NCI-H82 (cell line): ENCODE measurements at places on chromosomes 7 and 10.

DNA sequence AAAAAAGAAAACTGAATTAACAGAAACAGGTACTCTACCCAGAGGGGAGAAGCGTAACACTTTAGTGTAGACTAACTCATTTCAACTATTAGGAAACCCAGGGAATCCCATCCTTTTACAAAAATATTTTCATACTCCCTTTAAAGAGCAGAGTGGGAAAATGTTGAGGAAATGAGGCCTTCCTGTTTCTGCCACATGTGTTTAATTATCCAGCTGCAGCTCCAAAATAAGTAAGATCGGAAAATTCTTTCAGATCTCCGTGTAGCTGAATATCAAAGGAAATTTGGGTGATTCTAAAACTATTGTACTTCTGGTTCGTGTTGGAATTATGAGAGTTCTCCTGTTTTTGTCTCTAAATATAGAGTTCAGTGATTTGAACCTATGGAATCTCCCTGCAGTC is 58.0 kb upstream of the CAV2 start:
- DNase-seq = no peak

DNA sequence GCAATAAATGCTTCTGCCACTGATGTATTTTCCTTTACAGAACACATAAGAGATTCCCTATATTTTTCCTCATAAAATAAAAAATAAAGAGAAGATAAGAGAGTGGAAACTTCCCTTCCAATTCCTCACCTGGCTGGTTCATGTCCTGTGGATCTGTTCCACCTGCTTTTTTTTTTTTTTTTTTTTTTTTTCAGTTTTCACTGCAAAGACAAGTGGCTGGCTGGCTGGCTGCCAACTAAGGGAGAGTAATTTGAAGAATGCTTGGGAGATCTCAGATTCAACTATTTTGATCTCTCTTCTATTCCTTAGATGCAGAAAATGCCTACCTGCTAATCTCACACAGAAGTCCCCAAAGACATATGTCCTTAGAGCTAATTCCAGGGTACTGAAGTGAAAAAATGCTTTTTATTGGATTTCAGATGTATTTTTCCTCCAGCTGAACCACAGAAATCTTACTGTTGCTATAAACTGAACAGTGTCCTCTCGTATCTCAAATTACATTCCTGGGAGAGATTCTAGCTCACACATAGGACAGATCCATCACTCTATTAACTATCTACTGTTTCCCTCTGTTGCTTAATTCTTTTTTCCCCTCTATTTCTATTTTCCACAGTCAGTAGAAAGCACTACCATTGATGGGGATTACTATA is 120.8 kb downstream of the NRCAM start:
- peak; percentile 43 for DNase-seq

DNA sequence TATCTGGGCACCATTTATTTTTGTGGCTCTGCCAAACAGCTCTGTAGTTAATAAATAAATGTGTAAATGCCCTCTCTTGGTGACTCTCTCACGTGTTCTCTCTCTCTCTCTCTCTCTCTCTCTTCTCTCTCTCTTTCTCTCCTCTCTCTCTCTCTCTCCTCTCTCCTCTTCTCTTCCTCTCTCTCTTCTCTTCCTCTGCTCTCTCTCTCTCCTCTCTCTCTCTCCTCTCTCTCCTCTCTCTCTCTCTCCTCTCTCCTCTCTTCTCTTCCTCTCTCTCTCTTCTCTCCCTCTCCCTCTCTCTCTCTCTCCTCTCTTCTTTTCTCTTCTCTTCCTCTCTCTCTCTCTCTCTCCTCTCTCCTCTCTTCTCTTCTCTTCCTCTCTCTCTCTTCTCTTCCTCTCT is 145.8 kb upstream of the TMEM72 start:
- no peak for DNase-seq

DNA sequence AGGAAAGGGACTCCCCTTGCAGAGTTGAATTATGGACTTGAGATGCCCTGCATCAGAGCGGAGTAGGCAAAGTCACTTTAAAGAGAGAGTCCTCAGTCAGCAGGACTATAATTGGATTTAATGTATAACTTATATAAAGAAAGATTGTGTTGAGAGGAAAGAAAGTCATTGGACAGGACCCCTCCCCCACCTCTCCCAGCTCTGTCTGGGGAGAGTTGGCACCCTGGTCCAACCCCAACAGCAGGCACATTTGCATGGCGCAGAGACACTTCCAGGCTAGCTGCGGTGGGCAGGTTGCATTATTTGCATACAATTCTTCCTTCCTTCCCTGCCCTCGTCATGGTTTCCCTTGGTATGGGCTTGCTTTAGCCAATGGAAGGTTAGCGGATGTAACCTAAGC is 46.1 kb upstream of the NPTX2 start:
- peak; percentile 39 for DNase-seq

DNA sequence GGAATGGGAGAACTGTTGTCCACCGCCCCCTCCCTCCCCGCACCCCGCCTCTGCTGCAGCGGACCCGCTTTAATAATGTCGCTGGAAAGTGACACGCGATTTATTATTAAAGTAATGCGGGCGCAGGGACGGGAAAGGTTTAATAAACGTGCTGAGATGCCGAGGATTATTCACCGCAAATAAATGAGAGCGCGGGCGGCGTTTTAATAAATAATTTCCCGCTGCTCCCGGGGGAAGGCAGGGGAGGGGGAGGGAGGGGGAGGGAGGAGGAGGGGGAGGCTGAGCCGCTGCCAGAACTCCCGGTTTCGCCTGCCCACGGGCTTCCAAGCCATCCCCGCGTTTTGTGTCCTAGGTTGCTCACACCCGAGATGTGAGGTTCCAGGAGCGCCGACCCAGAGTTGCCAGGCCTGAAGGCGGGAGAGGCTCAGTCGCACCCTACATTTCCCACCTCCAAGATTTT is 5.1 kb downstream of the KAZALD1 start:
- peak; percentile 66 for DNase-seq

DNA sequence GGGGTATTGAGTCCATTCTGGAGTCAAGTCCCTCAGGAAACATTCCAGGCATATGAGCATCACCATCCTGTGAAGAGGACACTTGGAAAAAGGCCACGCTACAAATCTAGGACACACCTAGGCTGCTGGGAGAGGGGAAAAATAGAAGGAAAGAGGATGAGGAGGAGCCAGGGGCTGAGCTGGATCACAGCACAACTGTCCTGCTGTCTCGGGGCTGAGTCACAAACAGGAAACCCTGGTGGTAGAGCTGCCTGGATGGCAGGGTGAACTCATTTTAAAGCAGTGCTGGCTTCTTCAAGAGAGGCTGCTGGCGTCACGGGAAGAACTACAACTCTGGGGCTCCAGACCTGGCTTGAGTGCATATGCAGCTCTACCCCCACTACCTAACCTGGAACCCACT is 151.5 kb downstream of the RNF216 start:
- DNase-seq = no peak

DNA sequence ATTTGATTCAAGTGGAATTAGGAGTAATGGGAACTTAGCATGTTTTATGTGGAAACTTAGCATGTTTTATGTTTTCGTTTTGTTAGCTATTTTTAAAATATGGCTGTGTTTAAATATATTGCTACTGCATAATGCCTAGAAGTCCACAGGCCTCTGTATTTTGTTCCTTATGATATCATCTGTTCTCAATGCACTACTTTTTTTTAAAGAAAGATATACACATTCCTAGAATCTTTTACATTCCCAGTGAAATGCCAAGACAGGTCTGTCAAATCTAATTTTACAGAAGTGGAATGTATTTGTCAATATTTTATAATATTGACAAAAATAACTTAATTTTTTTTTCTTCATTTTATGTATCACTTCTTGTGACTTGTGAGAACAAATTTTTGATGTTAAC is 51.6 kb downstream of the ST7 start:
- no peak for DNase-seq

GRCh38 chr10:73205081-73205480 is 37.2 kb downstream of the FAM149B1 start:
- DNase-seq = no peak

DNA sequence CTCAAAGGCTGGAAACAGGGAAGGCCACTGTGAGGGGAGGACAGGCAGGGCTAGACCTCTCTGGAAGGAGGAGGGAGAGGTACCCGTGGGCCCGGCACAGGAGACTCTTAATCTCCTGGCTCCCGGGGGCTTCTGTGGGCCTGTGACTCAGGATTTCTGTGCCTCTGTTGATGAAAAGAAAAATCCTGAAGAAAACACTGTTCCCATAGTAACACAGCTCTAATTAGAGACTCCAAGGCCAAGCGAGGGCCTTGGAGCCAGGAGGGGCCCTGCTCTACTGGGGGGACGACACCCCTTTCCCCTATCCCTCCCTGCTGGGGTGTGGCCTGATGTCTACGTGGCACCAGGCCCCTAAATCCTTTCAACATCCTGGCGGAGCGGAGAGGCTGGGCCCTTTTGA is 174.1 kb upstream of the TNRC18 start:
- DNase-seq = peak; percentile 75

DNA sequence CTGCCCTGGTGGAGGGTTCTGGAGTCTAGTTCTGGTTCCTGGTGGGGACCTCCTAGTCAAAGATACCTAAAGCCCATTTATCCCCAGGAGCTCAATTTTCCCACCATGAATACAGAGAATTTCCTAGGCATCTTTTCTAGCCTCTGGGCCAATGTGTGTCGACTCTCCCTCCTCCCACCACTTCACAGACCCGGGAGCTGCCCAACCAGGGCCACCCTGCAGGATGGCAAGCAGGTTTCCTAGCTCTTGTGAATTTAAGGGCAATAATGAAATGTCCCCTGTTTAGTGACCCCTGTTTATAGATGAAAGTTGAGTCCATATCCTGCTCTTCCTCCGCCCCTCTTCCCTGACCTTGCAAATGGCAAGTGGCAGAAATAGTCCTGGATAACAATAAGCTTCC is 9.4 kb downstream of the DLX5 start:
- no peak for DNase-seq

GRCh38 chr7:92832534-92833023 is 3.8 kb downstream of the CDK6 start:
- DNase-seq = no peak

GRCh38 chr10:34713875-34714274 is 101.2 kb downstream of the PARD3 start:
- DNase-seq = no peak

GRCh38 chr10:24394461-24395190 is 185.7 kb downstream of the KIAA1217 start:
- no peak for DNase-seq

DNA sequence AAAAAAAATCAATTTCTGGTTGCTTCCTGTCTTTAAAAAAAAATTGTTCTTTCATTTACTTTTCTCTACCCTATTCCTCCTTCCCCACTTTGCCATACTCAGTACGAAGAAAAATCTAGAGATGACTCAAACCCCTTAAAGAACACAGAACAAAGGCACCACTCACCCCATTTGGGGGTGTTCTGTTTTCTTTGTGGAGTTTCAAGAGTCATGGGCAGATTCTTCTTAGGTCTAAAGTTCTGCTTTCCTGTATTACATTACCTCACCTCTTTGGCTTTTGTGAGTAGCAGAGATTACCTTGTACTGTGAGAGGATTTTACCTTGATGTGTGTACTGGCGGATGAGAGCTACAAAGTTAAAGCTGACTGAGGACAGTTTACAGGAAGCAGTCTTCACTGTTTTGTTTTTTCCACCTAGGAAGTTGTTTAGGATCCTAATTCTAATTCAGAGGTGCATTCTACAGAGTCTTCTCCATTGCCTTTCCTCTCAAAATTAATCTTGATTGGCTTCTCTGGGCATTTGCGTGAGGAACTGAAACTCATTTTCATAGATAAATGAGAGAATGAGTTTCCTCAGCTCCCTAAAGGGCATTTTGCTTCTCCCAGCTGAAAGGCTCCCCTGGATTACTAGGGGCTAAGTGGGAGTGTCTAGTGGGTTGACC is 20.7 kb downstream of the AVL9 start:
- DNase-seq = no peak

DNA sequence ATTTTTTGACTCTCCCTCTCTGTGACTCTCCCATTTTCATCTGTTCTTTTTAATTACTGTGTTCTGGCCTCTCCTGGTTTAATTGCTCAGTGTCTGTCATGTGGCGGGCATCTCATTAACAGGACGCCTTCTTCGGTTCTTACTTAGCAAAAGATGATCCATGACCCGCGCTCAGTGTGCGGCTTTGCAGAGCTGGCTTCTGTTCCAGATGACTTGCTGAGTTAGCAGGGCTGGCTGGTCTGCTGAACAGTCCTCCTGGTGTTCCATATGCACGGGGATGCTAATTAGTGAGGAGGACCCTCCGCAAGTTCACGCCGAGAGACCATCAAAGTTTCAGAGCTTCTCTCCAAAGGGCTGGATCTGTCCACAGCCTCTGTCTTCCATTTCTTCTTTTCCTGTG is 258.6 kb upstream of the MKI67 start:
- DNase-seq = no peak

- DNase-seq = no peak
Observed at GRCh38 chr10:14126697-14127440, 203.9 kb downstream of the FRMD4A start.

DNA sequence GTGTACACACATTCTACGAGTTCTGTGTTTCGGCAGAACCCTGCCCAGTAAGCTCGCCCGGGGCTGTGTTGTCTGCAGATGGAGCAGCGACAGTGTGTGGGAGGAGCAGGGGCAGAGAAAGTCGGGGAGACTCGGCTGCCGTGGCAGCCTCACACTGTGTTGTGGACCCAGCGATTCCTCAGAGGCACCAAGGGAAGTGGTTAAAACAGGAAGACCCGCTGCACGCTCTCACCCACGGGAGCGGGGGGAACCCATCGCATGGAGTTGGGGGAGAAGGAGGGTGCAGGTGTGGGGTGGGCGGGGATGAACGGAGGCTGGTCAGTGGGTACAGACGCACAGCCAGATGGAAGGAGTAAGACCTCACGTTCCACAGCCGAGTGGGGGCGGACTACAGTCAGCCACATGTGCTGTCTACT is 250.2 kb downstream of the ELFN1 start:
- DNase-seq = no peak

GRCh38 chr7:42742318-42742717 is 169.6 kb downstream of the C7orf25 start:
- DNase-seq = no peak

DNA sequence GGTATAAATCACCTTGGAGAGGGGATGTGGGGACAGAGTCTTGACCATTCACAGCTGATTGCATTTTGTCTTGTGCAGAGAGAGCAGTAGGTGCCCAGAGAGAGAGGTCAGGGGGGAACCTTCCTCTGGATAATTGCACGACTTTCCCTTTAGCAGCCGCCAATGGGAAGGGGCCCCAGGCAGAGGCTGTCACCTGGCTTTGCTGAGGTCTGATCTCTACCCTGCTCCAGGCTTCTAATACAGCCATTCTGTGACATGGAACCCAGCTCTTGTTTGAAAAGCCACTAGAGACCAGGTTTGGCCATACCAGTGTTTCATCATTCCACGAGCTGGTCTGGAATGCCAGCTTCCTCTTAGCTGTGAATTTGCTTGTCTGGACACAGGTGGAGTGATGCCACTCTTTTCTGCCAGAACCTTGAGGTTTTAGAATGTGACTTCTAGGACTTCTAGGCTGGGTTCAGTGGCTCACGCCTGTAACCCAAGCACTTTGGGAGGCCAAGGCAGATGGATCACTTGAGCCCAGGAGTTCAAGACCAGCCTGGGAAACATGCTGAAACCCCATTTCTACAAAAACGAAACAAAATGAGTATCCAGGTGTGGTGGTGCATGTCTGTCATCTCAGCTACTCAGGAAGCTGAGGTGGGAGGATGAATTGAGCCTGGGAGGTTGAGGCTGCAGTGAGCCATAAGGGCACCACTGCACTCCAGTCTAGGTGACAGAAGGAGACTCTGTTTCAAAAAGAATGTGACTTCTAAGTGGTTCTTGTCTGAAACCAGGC is 159.9 kb downstream of the CAMK1D start:
- DNase-seq = no peak

GRCh38 chr10:96507044-96507443 is 6.7 kb downstream of the TLL2 start:
- DNase-seq = no peak

GRCh38 chr7:133060004-133060403 is 21.9 kb downstream of the CHCHD3 start:
- no peak for DNase-seq
